ENCODE measurements at places on chromosomes 7 and 10. TPM values are rescaled to one million over a fixed set of nuclear protein-coding genes. Genes with fewer than 3 reads are reported as not detected.
A peak's percentile ranks its signal among the peaks of the same experiment; 100 is the strongest.

GNAI1 gene
- 36.2 TPM for total RNA-seq

ARMH3 gene
- total RNA-seq: 9.4 TPM

SPDYE16 gene
- not detected for total RNA-seq

AGAP5 gene
- total RNA-seq: 2.1 TPM

TRIM50 gene
- not detected for total RNA-seq

SKIDA1 gene
- 2.6 TPM for total RNA-seq

PDE6C gene
- total RNA-seq: not detected

COA1 gene
- 47.3 TPM for total RNA-seq

DNA sequence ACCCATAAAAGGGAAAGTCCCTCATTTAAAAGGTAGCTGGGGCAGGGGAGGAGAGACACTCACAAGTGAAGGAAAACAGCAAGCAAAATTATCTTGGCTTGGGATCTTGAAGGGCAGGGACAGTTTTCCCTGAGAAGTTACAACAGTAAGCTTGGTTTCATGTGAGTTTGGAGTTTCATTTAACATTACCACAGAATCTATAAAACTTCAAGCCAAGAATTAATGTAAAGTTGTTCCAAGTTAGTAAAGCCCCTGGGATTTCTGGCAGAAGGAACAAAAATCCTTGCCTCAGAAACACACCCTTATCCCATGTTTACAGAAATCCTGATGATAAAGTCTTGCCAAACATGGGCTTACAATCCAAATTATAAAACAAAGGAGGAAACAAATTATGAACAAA, 19.2 kb downstream of the CRPPA start:
- no peak for DNase-seq

DNA sequence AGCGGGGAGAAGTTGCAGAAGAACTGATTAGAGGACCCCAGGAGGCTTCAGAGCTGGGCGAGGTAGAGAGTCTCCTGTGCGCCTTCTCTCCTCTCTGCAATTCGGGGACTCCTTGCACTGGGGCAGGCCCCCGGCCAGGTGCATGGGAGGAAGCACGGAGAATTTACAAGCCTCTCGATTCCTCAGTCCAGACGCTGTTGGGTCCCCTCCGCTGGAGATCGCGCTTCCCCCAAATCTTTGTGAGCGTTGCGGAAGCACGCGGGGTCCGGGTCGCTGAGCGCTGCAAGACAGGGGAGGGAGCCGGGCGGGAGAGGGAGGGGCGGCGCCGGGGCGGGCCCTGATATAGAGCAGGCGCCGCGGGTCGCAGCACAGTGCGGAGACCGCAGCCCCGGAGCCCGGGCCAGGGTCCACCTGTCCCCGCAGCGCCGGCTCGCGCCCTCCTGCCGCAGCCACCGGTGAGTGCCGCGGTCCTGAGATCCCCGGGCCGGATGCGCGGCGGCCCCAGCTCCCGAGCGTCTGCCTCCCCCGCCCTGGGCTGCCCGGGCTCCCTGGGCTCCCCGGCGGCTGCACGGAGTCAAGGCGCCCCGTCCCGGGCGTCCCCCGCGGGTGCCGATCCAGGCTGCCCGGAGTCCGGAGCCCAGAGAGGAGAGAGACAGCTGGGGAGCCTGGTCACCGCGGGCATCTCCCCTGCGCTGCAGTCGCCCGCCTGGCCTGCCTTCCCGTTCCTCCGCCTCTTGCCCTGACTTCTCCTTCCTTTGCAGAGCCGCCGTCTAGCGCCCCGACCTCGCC, at the start of gene PLAU:
Gene PLAU, plus strand, starts transcription at position 369 of the 789 bp plus-strand sequence. CDS start 424 bp downstream, outside the sequence.
- DNase-seq: peak; percentile 65

DNA sequence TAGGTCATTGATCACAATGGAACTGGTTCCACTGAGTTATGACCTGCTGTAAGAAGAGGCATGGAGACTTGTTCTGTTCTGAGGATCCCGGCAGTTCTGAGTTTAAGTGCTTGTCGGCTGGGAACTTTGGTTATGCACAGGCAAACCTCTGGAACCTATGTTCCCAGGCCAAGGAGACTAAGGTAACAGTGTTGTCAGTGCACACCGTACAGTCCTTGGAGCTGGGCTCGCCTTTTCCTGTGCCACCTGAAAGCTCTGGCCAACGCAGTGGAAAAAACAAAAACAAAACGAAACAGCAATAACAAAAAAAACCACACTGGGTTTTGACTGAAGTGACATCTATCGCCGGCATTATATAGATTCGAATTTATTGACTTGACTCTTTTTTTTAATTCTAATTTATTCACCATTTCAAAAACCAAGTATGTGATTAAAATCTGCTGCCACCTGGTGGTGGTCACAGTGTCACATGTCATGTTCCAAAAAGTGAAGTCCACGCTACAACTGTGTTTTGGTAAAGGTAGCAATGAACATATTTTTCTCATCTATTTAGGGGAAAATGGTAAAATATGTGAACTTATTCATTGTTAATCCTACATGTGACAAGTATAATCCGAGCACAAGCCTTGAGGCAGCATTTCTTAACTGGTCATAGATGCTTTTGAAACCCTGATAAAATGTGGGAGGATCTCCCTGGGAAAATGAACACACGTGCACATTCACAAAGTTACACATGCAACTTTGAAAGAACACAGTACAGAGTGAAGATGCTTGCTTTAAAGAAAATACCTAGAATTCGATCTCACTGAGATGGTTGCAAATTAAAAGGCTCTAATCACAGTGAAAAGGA, 113.8 kb upstream of the PPP2R2D start:
- peak; percentile 63 for DNase-seq

GRCh38 chr7:134176037-134176350, 48.9 kb downstream of the LRGUK start:
- no peak for DNase-seq

DNA sequence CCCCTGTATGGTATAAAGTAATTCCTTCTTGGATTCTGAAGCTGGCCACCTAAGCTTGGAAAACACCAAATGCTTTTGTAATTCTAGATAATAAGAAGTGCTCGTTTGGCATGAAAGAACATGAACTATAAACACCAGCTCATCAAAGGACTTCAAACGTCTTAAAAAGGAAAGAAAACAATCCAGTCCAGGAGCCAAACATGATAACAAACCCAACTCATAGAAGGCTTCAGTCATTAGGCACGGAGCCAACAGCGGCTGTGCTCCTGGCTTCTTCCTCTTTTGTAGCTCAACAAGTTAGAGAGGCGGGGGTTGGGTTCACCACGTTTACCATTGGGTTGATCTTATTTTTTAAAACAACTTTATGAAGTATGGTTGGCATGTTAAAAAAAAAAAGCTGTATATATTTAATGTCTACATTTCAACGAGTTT, 56.4 kb upstream of the ECHDC3 start:
- DNase-seq: peak; percentile 92

DNA sequence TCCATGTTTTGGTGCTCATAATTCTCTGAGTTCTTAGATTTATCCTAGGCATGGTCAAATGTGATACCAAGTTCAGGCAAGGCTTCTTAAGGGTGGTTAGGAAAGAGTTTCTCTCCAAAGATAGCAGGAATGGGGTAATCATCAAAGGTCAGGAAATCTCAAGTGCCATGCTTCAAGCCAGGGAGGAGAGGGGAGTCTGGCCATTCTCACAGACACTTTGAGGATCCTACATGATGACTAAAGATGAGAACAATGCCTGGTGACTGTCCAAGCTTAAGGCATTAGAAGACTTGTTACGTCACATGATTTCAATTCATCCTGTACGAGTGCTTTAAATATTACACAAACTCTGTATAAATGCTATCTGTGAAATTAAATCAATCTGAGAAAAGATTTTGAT, 59.4 kb downstream of the POM121L12 start:
- DNase-seq: no peak

- DNase-seq: no peak
These were observed 92.3 kb upstream of the NANOS1 start for GRCh38 chr10:118937226-118937625.

GRCh38 chr10:85575441-85575840, 791.2 kb downstream of the GRID1 start:
- DNase-seq: no peak

- DNase-seq: no peak
These were observed 27.2 kb upstream of the ATP6V0A4 start for GRCh38 chr7:138825049-138825721.

- no peak for DNase-seq
These were observed 22.6 kb downstream of the RNF216 start for GRCh38 chr7:5758753-5759335.

DNA sequence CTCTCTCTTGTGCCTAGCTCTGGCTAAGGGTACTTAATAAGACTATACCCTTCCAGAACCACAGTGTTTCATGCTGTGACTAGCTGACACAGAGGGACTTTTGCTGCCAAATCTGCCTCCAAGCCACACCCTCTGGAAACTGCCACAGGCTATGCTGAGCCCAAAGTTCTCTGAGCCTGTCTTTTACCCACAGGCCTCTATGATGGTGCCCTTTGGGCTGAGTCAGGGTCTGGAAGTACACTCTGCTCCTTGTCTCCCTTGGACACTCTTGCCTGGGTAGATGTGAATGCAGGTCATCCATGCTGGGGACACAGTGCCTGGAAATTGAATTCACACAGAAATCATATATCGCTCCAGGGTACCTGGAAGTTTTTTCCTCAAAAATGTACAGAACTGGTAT, 22.6 kb downstream of the DYDC1 start:
- no peak for DNase-seq

DNA sequence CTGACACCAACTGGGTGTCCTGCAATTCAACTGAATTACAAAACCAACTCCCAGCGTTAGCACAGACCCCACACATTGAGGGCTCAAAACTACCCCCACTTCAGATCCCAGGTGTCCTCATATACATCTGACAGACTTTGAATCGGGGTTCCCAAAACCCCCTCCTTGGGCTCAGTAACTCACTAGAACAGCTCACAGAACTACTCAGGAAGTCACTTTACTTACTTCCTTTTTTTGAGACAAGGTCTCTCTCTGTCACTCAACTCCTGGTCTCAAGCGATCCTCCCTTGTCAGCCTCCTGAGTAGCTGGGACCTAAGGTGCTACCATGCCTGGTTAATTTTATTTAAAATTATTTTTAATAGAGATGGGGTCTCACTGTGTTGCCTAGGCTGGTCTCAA, 456.0 kb downstream of the SDK1 start:
- no peak for DNase-seq

- DNase-seq: no peak
These were observed 230.3 kb upstream of the GHITM start for GRCh38 chr10:83909001-83909400.

DNA sequence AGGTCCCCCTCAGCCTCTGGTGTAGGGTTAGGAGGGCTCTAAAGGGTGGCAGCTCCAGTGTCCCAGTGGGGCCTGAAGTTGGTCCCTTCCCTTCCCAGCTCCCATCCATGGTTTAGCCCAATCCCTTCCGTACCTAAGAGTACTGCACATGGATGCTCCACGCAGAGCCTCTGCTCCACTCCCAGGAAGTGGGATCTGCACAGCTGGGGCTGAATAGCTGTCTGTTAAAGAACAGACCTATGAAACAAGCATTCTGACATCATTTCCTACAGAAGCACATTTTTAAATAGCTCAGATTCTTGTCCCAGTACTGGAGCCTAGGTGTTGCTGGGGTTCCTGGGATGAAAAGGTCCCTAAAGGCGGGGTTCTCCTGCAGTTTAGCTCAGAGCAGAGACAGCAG, 135.9 kb downstream of the ZMYND11 start:
- DNase-seq: no peak

GRCh38 chr7:65379318-65379717, 5.7 kb downstream of the ZNF92 start:
- DNase-seq: no peak

GRCh38 chr7:22802426-22802825, 20.2 kb downstream of the TOMM7 start:
- DNase-seq: no peak
